Neuronal stem cell (in vitro differentiated cells): ENCODE measurements at places on chromosomes 1 and 21.

DNA sequence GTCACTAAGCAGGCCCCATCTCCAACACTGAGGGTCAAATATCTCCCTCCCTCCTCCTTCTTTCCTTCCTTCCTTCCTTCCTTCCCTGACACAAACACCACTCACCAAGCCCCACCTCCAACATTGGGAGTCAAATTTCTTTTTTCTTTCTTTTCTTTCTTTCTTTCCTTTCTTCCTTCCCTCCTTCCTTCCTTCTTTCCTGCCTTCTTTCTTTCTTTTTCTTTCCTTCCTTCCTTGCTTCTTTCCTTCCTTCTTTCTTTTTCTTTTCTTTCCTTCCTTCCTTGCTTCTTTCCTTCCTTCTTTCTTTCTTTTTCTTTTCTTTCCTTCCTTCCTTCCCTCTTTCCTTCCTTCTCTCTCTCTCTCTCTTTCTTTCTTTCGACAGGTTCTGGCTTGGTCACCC, 79.2 kb upstream of the ETS2 start:
- H3K27me3 ChIP-seq = no peaks in the 10 kb centered on the region
- H3K4me1 ChIP-seq = no peaks in the 10 kb centered on the region
- H3K27ac ChIP-seq = no peak overlapping the region
- no peak for DNase-seq
- no peaks in the 10 kb centered on the region for H3K36me3 ChIP-seq

- no peaks in the 10 kb centered on the region for H3K36me3 ChIP-seq
- H3K4me1 ChIP-seq = no peaks in the 10 kb centered on the region
- H3K27me3 ChIP-seq = no peaks in the 10 kb centered on the region
- no peak overlapping the region for H3K4me3 ChIP-seq
- no peak for DNase-seq
Observed at GRCh38 chr1:8687039-8687438, 130.4 kb downstream of the RERE start.

DNA sequence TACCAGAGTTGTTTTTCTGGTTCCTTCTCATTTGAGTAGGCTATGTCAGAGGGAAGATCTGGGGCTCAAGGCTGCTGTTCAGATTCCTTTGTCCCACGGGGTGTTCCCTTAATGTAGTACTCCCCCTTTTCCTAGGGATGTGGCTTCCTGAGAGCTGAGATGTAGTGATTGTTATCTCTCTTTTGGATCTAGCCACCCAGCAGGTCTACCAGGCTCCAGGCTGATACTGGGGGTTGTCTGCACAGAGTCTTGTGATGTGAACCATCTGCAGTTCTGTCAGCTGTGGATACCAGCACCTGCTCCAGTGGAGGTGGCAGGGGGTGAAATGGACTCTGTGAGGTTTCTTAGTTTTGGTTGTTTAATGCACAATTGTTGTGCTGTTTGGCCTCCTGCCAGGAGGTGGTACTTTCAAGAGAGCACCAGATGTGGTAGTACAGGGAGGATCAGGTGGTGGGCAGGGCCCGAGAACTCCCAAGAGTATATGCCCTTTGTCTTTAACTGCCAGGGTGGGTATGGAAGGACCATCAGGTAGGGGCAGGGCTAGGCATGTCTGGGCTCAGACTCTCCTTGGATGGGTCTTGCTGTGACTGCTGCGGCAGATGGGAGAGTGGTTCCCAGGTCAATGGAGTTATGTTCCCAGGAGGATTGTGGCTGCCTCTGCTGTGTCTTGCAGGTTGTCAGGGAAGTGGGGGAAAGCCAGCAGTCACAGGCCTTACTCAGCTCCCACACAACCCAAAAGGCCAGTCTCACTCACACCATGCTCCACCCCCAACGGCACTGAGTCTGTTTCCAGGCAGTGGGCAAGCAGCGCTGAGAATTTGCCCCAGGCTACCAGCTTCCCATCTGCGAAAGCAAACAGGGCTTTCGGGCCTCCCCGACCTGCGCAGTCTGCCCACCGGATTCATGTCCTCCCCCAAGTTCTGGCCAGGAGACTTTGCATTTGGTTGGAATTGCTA, 64.2 kb downstream of the SERINC2 start:
- H3K27ac ChIP-seq = no peak overlapping the region
- H3K4me1 ChIP-seq = no peaks in the 10 kb centered on the region
- DNase-seq = no peak
- no peaks in the 10 kb centered on the region for H3K36me3 ChIP-seq
- H3K4me3 ChIP-seq = no peak overlapping the region
- H3K27me3 ChIP-seq = no peaks in the 10 kb centered on the region

- H3K27ac ChIP-seq = no peak overlapping the region
- no peaks in the 10 kb centered on the region for H3K27me3 ChIP-seq
- DNase-seq = no peak
- H3K36me3 ChIP-seq = no peaks in the 10 kb centered on the region
Observed at GRCh38 chr1:113219377-113219776, 146.4 kb downstream of the LRIG2 start.

DNA sequence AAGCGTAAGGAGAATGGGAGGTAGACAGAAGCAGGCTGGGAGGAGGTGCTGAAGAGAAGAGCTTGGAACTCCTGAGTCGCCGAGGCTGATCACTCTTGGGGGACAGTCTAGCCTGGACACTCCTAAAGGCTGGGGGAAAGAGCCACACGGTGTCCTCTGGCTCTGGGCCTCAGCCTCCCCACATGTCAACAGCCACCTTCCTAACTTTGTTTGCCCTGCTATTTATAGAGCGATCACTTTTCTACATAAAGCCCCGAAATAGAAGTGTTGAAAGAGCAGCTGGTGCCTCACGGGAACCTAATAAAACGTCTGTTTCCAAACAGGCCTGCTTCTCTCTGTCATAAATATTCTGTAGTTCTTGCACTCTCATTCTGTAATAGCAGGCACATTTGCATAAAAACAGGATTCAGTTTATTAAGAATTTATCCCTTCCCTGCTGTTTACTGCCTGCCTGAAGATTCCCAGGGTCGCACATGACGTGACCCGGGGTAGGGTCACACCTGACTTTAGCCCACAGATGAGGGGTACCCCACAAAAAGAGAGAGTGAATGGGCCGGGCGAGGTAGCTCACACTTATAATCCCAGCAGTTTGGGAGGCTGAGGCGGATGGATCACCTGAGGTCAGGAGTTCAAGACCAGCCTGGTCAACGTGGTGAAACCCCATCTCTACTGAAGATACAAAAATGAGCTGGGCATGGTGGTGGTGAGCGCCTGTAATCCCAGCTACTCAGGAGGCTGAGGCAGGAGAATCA, 212.5 kb downstream of the TOMM20 start:
- DNase-seq = no peak
- no peak overlapping the region for H3K27ac ChIP-seq
- H3K36me3 ChIP-seq = no peaks in the 10 kb centered on the region
- H3K4me1 ChIP-seq = peaks cover 40% of the 10 kb centered on the region
- H3K4me3 ChIP-seq = no peak overlapping the region

GRCh38 chr1:29408831-29409605, 172.7 kb downstream of the PTPRU start:
- H3K27ac ChIP-seq = no peak overlapping the region
- DNase-seq = no peak
- no peaks in the 10 kb centered on the region for H3K36me3 ChIP-seq
- no peak overlapping the region for H3K4me3 ChIP-seq
- H3K27me3 ChIP-seq = no peaks in the 10 kb centered on the region
- no peaks in the 10 kb centered on the region for H3K4me1 ChIP-seq

GRCh38 chr21:30058928-30059327, 107.7 kb downstream of the CLDN17 start:
- H3K4me3 ChIP-seq = no peak overlapping the region
- H3K27ac ChIP-seq = no peak overlapping the region
- H3K36me3 ChIP-seq = no peaks in the 10 kb centered on the region
- no peaks in the 10 kb centered on the region for H3K4me1 ChIP-seq
- no peaks in the 10 kb centered on the region for H3K27me3 ChIP-seq
- no peak for DNase-seq

GRCh38 chr1:230910755-230911117, 42.4 kb upstream of the C1orf198 start:
- DNase-seq = no peak
- H3K27me3 ChIP-seq = no peaks in the 10 kb centered on the region
- H3K4me1 ChIP-seq = no peaks in the 10 kb centered on the region
- peaks cover 79% of the 10 kb centered on the region for H3K36me3 ChIP-seq
- H3K4me3 ChIP-seq = no peak overlapping the region

DNA sequence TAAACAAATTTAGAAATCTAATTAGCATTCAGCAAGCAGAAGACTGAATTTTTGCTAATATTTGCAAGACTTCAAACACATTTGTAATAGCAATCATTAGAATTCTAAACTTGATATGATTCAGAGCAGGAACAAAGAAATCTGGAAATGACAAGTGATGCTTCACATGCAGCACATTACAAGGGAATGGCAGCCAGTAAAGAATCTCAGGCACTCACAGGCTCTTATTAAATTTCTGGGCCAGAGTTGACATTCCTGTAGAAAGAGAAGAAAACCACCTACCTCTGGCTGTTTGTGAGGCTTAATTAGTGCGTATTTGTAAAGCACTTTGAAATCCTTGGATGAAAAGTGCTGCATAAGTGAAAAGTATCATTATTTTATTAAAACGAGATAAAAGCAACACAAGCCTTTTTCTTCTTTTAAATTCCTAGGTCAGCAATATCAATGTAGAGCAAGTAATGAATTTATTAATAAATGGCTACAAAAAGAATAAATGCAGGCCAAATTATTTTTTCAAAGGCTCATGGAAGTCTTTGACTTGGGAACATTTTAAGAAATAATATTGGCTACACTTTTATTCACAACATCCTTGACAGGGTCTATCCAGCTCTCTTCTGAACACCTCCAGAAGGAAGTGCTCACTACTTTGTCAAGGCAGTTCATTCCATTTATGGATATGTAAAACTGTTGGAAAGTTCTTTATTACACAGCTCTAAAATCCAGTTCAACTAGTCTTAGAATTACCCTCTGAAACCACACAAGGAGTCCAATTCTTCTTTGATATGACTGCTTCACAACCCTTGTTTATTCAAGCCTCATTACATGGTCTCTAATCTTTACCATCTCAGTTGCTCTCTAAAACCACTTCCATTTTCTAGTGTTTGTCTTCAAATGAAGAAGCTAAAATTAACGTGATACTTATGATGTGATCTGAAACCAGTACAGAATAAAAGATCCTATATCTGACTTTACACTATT, 32.1 kb upstream of the SCYL3 start:
- H3K4me3 ChIP-seq = no peak overlapping the region
- no peak overlapping the region for H3K27ac ChIP-seq
- DNase-seq = peak; percentile 9
- H3K27me3 ChIP-seq = no peaks in the 10 kb centered on the region
- no peaks in the 10 kb centered on the region for H3K36me3 ChIP-seq

DNA sequence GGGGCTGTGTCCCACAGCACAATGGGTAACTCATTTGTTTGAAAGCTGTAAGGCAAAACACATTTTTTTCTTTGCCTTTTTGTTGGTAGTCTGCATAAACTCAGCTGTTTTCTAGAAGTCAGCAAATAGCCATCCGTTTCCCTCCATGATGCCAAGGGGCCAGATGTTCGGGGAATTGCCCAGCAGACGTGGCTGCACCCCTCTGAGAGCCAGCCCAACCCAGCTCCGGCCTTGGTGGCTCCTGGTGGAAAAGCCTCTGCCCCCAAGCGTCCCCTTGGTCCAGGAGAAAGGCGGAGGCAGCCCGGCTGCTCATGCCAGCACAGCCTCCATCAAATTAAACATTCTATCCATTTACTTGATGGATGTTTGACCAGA, 58.4 kb upstream of the ADARB1 start:
- H3K4me1 ChIP-seq = peaks cover 31% of the 10 kb centered on the region
- H3K27ac ChIP-seq = no peak overlapping the region
- H3K4me3 ChIP-seq = no peak overlapping the region

- no peaks in the 10 kb centered on the region for H3K27me3 ChIP-seq
- H3K4me3 ChIP-seq = no peak overlapping the region
- no peaks in the 10 kb centered on the region for H3K36me3 ChIP-seq
- no peak overlapping the region for H3K27ac ChIP-seq
- no peak for DNase-seq
Observed at GRCh38 chr21:26626187-26626586, 53.1 kb upstream of the CYYR1 start.

DNA sequence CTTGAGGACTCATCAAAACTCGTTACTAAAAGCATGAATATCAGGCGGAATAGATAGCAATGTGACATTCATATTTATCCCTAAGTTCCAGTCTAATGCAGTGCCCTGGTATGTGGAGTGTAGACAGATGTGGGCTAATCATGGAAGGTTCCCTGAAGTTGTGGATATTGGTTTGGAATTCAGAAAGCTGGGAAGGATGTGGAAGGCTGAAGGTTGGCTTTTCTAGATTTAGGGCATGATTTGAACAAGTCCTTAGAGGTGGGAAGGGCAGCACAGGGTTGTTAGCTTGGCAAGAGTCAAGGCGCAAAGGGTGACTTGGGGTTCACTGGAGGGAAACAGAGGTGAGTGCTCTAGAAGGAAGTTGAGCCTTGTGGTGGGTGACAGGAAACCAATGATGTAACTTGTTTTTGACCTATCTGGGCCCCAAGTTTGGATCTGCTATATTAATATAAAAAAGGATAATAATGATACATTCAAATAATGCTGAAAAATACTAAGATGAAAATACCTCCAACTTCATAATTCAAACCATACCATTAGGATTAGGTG, 21.9 kb downstream of the LGALS8 start:
- no peaks in the 10 kb centered on the region for H3K4me1 ChIP-seq
- no peak overlapping the region for H3K4me3 ChIP-seq
- no peak overlapping the region for H3K27ac ChIP-seq
- H3K27me3 ChIP-seq = no peaks in the 10 kb centered on the region
- DNase-seq = no peak
- H3K36me3 ChIP-seq = peaks cover 90% of the 10 kb centered on the region

- no peak for DNase-seq
- H3K36me3 ChIP-seq = no peaks in the 10 kb centered on the region
- H3K4me1 ChIP-seq = no peaks in the 10 kb centered on the region
- H3K27ac ChIP-seq = no peak overlapping the region
- no peaks in the 10 kb centered on the region for H3K27me3 ChIP-seq
Observed at GRCh38 chr1:82901561-82901960, 1097.4 kb downstream of the TTLL7 start.

DNA sequence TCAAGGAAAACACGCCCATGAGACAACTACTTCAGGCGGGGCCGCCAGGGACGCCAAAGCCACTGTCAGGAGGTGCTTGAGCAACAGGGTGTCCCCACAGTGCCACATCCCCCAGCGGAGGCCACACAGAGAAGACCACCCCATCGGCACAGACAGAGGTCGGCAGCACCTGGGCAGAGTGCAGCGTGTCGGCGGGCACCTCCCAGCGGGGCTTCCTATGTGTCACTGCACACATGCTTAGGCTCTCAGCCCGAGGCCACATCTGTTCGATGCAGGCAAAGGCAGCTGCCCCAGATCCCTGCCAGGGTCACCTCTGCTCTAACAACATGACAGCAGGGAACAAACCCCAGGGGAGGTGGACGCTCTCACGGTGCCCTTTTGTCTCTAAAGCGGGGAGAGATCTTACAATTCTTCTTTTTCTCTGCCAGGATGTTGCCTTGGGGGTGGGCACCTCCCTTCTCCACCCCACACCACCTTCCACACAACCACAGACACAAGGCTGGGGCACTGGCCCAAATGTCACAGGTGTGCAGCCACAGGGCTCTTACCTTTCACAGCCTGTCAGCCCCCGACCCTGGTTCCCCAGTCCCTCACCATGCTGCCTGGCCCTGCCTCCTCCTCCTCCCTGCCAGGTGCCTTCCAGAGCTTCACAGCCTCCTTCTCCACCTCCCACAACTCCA, 4.2 kb downstream of the KRTAP10-8 start:
- no peak for DNase-seq
- H3K27ac ChIP-seq = no peak overlapping the region
- H3K4me1 ChIP-seq = no peaks in the 10 kb centered on the region
- no peaks in the 10 kb centered on the region for H3K36me3 ChIP-seq
- H3K27me3 ChIP-seq = no peaks in the 10 kb centered on the region
